ENCODE measurements at places on chromosomes 3 and 15.

DNA sequence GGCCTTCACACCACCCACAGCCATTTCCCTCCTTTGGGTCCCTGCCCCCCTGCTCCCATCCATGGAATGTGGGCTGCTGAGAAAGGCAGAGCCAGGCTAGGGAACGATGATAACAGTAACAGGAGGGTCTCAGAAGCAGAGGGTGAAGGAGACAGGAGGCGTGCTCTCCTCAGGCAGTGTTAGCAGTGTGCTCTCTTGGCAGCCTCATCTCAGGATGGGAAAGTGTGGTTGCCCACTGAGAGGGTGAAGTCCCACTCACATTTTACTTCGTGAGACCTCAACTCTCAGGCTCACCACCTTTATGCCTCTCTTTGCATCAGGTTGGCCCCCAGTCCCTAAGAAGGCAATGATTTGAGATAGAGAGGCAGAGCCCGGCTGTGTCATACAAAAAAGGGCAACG, 24.5 kb downstream of the TIGIT start:
- no peak for DNase-seq

GRCh38 chr3:78143000-78143399, 1103.1 kb downstream of the ROBO2 start:
- no peak for DNase-seq

DNA sequence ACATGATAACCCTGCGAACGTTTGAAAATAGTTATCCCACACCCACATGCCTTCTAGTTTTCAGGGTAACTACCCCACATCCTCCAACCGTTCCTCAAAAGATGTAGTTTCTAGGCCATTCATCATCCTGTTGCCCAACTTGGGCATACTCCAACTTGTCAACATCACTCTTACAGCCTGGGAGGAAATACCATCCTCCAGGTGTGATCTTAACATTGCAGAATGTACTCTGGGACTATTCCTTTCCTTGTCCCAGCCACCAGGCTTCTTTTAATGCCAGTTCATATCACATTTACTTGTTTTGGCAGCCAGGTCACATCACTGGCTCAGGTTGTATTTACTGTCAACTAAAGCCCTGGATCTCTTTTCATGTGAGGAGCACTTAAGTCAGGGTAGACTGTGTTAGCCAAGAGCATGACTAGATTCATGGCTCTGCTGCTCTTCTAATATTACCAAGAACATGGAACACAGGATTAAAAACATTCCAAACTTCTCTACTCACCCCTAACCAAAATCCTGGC, 4.0 kb upstream of the DENND6A start:
- no peak for DNase-seq

DNA sequence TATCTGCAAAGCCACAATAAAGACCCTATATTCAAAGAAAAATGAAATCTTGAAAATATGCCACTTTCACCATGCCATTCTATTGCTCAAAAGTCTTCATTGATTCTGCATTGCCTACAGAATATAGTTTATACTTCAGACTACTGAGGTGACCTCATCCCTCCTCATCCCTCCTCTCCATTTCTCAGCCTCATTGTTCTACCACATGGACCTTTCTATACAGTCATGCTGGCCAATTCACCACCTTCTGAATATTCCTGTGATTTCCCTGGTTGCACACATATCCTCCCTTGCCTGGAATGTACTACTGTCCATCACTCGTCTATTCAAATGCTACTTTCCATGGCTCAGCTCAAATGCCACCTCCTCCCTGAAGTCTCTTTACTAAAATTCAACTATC, 3.5 kb upstream of the COL8A1 start:
- no peak for DNase-seq

DNA sequence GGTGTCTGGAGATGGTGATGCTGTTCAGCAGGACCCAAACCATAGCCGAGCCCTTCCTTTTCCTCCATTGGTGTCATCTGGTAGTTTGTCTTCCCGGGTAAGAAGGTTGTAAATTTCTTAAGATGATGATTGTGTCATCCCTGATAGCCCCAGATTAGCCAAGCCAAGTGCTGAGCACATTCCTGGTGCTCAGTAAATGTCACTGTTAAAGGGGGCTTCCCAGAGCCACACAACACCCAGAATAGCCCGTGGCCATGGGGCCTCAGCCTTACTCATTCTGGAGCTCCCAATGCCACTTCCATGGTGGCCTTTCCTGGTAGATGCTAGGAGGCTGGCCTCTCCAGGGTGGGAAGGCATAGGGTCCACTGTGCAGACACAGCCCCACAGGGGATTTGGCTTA, 4.6 kb upstream of the PLA2G4B start:
- DNase-seq, result no peak

DNA sequence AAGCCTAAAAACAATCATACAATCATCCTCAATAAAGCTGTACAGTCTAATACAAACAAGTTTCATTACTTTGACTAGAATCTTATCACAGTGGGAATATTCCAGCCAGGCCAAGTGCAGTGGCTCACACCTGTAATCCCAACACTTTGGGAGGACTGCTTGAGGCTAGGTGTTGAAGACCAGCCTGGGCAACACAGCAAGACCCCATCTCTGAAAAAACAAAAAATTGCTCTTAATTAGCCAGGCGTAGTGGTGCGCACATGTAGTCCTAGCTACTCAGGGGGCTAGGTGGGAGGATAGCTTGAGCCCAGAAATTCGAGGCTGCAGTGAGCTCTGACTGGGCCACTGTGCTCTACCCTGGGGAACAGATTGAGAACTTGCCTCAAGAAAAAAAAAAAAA, 3.3 kb downstream of the RPN1 start:
- DNase-seq, result no peak

DNA sequence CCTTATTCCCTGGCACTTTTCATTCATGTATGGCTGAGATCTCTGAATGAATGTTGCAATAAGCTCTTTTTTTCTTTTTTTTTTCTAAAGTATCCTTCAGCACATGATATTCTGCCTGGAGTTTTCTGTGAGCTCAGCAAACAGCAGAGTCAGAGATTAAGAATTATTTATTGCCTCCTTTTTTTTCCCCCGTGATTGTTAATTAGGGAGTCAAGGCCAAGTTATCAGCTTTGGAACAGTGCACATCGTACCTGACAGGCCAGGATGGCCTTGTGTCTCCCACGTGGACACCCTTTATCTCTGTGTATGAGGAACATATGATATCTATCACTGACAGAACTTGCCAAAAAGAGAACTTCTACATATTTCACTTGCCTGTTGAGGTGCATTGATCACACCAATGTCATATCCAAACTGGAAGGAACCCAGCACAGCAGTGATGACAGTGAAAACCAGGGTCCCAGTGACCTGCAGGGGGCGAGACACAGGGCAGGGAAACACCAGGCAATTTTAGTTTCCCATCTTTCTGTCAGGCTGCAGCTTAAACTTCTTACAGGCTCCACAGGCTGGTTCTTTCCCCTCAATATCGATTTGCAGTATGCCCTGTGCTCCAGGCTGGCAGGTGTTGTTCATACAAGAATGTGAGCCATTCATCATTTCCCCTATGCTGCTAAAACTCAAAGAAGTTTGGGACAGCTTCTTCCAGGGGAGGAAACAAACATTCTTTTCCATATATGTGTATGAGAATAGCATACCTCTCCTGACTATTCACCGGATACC, 8.2 kb downstream of the SLC2A2 start:
- DNase-seq, result no peak

DNA sequence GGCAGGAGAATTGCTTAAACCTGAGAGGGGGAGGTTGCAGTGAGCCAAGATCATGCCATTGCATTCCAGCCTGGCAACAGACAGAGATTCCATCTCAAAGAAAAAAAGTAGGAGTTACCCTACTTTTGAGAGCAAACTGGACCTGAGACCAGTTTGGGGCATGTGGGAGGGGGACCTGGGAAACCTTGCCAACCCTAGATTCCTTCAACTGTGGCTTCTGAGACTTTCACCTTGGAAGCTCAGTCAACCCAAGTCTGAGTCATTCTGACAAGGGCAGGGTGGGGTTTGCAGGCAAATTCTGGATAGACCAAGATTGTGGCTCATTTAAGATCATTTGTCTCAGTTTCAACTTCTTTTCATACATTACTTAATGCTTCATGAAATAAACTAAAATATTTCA, 23.8 kb upstream of the SIAH2 start:
- DNase-seq, result no peak

- no peak for DNase-seq
Measured at GRCh38 chr15:48025118-48025517, 95.7 kb upstream of the SLC24A5 start.

DNA sequence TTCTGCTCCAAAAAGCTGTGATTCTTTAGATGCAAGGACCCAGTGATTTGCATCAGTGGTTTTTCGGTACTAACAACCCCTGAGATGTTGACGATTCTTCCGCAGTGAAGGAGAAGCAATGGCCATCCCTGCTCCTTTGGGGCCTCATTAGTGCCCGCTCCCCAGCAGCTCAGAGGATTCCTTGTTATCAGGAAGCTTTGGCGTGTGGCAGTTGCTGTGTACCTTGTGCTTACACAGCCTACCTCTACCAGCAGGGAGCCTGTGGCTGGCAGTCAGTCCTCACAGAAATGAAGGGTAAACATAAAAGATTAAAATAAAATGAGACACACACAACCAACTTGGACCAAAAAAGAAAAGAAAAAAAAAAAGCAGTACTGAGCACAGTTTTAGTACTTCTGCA, 55.2 kb downstream of the CNTN3 start:
- no peak for DNase-seq
